Anterior cingulate cortex (tissue), 58 donors: ENCODE measurements at places on chromosomes 7 and 10.

GRCh38 chr10:122142641-122143237 is 128.4 kb upstream of the BTBD16 start:
- DNase-seq, result peak; percentile 17

DNA sequence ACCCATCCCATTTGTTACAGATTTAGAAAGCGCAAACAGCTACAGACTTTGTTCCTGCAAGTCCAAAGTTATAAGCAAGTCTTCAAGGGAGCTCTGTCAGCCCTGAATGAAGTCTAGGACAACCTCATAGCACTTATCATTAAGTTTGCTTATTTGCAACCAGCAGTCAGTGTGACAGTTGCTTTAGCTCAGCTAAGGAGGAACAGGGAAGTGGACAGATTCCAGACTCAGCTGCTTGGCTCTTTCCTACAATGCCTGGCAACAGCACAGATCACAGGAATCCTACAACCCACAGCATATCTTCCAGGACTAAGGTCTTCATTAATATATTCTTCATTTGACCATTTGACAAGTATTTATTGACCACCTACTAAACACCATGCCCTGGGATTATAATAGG is 17.4 kb upstream of the KIF5B start:
- DNase-seq, result no peak

GRCh38 chr7:6430271-6430940 is 17.3 kb downstream of the DAGLB start:
- peak; percentile 59 for DNase-seq

- no peak for DNase-seq
Measured at GRCh38 chr7:5661942-5662341, 119.5 kb downstream of the RNF216 start.

GRCh38 chr7:1989049-1989860 is 243.5 kb downstream of the MAD1L1 start:
- DNase-seq, result no peak

GRCh38 chr7:111953611-111954010 is 252.6 kb downstream of the DOCK4 start:
- peak; percentile 10 for DNase-seq

DNA sequence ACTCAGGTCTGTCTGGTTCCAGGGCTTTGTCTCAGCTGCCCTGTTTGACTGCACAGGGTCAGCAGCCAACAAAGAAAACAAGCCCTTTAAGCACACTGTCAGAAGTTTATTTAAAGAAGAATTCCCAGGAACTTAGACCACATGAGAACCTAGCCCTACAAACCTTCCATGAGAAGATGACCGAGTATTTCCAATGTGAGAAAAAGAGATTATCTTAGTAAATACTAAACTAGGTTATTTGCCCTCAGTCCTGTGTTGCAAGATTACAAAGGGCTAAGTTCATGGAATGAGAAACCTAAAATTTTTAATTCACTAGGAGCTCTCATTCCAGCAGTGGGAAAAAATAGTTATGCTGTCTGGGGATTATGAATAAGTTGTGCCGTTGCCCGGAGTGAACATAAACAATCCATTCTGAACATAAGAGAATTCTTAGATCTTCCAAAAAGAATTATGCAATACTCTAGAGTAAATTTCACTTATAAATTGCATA is 46.7 kb downstream of the NOC3L start:
- no peak for DNase-seq

GRCh38 chr7:87354749-87355148 is 9.3 kb downstream of the CROT start:
- DNase-seq, result no peak

GRCh38 chr10:48613016-48613415 is 8.1 kb upstream of the ARHGAP22 start:
- DNase-seq, result no peak

DNA sequence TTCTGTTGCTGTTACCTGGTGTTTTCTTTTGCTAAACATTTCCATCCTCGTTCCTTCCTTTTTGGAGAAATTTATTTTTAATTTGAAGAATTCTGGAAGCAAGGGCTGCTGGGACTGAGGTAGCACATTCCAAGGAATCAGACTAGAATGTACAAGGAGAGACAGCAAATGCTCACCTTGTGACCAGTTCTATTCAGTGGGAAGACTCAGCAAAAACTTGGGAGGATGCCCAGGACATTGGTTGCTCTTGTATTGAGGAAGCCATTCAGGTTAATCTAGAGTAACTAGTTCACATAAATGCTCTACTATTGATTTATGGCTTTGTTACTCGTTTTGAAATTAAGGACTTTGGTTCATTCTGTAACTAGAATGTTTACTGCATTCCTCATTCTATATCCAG is 11.3 kb downstream of the PLCE1 start:
- no peak for DNase-seq

DNA sequence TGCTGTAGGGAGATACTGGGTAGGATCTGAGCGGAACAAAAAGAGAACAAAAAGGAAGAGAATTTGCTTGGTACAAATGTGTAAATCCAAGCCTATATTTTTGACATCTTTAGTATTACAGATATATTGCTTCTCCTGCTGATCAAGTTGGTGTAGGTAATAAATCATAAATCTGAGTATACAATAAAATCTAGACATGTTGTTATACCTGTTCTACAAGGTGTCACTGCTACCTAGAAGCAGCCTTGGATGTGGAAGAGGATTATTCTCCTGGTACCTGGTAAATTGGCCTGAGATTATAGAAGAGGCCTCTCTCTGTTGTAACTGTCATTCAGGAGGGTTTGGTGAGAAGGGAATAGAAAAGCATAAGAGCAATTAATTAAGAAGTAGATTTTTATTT is 89.9 kb upstream of the LSM8 start:
- DNase-seq, result no peak

- DNase-seq, result no peak
Measured at GRCh38 chr7:143325240-143325639, 9.3 kb downstream of the CLCN1 start.

DNA sequence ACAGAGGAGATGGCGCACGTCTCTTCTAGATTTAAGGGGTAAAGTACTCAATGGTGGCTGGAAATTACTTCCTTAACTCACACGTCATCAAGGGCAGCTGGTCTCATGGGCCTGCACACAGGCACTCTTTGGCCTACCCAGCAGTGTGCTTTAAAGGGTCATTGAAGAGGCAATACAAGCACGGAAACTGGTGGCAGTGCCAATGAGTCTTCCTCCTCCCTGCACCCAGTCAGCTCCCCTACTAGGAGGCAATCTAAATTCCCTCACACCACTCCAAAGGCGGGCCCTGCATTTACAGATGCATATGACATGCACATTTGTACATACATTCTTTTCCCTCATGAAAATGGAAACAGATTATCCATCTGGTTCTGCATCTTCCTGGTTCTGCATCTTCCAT is 47.4 kb downstream of the PPIF start:
- no peak for DNase-seq

DNA sequence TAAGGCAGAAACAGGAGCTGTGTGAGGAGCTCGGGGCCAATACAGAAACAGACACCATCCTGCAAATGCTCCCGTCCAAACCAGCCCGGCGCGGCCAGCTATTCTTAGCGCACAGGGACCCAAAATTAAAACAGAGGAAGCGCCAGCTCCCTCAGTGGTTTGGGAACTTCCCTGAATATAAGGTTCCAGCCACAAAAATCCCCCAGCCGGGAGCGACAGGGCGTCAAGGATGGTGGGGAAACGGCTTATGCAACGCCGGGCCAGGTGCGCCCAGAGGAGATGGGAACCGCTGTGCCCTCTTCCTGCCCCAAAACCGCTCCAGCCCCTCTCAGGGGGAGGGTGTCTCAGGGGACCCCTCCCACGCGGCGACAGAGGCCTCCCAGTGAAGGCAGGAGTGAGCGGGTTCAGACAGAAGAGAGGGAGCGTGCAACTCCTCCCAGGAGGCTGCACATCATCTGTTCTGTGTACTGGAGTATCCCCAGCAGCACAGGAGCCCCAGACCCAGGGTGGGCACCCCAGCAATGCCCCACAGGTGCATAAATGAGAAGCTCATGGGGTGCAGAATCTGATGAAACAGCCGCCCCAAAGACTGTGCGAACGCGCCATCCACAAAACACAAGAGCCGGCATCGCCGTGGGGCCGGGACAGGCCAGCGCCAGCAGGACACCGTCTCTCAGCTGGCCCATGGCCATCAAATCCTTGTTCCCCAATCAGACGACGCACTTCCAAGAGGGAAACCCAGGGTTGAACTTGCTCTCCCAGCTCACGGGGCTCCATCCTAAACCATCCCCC is 73.9 kb upstream of the PDGFA start:
- DNase-seq, result no peak

GRCh38 chr10:128793726-128794655 is 667.8 kb upstream of the MKI67 start:
- DNase-seq, result no peak

- no peak for DNase-seq
Measured at GRCh38 chr7:142557971-142558582, 191.2 kb upstream of the PRSS1 start.

DNA sequence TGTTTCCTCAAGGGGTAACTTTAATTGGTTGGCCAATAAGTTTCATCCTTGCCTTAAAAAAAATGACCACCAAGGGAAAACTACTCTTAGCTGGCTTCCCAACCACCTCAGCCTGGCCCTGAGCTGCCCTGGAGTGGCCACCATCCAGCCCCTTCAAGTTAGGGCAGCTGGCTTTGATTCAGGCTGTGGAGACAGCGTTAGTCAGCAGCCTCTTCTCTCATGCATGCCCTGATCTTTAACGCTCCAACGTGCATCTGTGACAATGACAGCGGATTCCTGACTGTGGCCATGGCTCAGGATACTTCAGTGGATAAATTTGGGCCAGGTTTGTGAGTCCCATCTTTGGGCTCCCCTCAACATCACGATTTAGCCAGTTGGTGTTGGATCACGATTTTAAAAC is 111.6 kb downstream of the RBM20 start:
- DNase-seq, result no peak

GRCh38 chr10:91410638-91411371 is 661 bp downstream of the HECTD2 start:
- no peak for DNase-seq

DNA sequence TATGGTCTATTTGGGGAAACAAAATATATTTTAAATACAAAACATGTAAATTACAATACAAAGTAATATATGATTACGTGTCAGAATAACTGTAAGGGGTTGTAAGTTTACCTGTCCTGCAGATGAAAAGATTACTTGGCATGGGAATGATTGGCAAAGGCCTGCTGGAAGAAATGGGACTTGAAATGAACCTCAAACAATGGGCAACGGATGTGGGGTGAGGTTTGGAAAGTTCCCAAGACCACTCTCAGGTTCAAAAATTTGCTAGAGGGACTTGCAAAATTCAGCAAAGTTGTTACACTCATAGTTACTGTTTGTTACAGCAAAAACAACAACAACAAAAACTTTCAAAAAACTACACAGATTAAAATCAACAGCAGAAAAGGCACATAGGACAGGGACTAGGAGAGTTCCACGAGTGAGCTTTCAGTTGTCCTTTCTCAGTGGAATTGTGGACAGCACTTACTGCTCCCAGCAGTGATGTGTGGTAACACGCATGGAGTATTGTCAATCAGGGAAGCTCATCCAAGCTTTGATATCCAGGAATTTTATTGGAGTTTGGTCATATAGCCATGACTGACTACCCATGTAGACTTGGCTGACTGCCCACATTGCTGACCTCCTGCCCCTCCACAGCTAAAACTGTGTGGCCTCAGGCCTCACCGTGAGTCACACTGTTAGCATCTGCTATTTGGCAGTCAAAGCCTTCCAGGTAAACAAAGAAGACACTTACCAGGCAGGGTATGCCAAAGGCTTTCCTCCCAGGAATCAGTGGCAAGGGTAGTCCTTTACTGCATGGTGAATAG is 43.8 kb downstream of the EXOC6 start:
- DNase-seq, result no peak

GRCh38 chr10:44033008-44033407 is 351.9 kb downstream of the CXCL12 start:
- no peak for DNase-seq

DNA sequence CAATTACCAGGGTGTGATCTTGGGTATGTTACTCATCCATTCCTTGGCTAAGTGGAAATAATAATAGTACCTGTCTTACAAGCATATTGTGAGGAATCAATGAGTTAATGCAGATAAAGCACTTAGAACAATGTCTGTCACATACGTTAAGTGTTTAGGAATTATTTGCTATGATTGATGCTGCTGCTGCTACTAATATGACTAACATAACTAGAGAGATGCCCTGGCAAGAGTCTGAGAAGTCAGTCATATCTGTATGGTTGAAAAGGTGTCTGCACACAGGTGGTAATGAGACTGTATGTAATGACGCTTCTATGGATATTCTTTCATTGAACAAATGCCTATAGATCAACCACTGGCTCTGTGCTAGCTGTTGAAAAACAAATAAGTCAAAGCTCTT is 100.1 kb upstream of the PCGF5 start:
- DNase-seq, result no peak
